ENCODE measurements at places on chromosomes 5 and 9. TPM values are rescaled to one million over a fixed set of nuclear protein-coding genes. Genes with fewer than 3 reads are reported as not detected.

- DNase-seq: no peak
Measured at GRCh38 chr5:178113841-178114324, 551 bp downstream of the N4BP3 start.

Gene DAB2IP
- 43.3 TPM for total RNA-seq

Gene FOXD4L4
- 0.22 TPM for total RNA-seq

DNA sequence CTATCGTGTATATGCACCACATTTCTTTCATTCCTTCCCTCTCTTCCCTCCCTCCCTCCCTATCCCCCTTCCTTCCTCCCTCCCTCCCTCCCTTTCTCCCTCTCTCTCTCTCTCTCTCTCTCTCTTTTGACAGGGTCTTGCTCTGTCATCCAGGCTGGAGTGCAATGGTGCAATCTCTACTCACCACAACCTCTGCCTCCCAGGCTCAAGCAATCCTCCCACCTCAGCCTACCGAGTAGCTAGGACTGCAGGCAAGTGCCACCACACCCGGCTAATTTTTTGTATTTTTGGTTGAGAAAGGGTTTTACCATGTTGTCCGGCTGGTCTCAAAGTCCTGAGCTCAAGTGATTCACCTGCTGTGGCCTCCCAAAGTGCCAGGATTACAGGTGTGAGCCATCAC, 1.1 kb upstream of the ANKS6 start:
- DNase-seq: no peak

DNA sequence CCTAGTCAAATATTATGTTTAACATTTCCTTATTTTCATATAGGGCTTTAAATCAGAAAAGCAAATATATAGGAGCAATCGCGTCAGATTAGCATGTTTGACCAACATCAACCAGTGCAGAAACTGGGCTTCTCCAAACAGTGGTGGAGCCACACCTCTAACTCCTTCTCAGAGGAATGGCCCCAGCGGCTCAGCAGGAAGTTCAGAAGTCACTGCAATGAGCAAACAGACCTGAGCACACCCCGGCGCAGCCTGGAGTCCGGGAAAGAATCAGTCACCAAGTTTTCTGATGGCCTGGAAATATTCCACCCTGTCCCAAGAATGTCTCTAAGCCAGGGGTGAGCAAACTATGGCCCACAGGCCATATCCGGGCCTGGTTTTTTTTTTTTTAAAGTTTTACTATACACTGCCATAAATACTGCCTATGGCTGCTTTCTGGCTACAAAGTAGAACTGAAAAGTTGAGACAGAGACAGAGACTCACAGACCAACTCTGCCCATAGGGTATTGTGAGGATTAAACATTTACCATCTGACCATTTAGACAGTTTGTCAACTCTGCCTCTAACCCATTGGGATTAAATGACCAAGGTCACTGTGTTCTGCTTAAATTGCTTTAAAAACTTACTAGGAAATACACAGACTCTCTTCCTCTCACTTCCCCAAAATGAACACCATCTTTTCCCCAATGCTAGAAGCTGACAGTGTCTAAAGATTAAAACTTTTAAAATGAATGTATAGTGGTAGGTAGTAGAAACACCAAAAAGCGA, 5.4 kb downstream of the GOLM1 start:
- DNase-seq: peak; percentile 55

- DNase-seq: peak; percentile 34
Measured at GRCh38 chr9:134624621-134625181, 16.9 kb upstream of the COL5A1 start.

Gene OR1L8
- total RNA-seq: 0.14 TPM

DNA sequence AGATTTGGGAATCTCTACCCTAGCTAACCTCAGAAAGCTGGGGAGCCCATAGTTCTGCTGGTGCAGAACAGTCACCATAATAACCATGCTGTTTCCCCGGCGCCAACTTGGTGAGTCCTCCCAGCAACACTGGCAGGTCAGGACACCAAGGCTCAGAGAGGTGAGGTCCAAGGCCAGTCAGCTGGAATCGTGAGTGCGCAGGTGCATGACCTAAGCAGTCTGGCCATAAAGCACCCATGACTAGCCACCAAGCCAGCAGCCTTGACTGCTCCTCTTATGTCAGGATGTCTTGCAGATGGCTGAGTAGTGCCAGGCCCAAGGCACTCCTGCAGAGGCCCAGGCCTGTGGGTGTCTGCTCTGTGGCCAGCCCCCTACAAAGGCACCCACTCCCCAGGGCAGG, 2.6 kb downstream of the RNF44 start:
- DNase-seq: peak; percentile 14

Gene SPINK4
- total RNA-seq: not detected

Data from right cardiac atrium (tissue), 5 donors.